ENCODE measurements at places on chromosomes 2 and 18.
A peak's percentile ranks its signal among the peaks of the same experiment; 100 is the strongest.

DNA sequence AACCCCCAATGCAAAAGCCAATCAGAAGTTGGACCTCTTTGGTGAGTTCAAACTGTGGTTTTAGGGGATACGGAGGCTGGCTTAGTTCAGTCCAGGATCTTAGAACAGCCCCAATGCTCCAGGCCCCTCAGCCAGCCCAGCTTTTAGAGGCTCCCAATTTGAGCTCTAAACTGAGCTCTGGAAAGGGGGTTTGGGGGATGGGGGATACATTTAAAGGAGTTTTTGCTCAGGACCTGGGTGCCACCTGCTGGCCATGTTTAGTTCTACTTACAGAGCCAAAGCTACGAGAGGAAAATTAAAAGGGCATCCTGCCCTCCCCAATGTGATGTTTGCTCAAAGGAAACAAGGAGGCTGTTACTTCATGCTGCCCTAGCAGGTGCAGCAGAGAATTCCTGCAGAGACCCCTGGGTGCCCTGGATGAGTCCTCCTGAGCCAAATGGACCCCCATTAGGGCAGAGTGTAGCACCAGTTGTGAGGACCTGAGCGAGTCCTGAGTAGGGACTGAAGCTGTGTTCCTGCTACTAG, 15.9 kb upstream of the TMEM214 start:
- DNase-seq, result peak; percentile 44

GRCh38 chr2:190528521-190529001, 6.0 kb downstream of the NEMP2 start:
- no peak for DNase-seq

DNA sequence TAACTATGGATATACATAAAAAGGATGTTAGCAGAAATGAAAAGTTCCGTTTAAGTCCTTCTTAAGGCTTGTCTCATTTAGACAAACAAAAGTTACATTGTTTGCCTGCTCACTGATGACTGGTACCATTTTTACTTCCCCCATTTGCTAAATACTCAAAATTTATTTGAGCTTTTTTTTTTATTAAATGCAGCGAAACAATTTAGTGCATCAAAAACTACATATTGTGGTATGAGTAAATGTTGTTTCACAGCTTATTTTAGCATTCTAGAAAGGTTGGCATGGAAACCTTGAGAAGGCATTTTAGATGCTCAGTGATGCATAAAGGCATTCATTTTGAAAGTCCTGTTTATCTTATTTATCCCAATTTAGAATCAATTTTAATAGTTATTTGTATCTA, 100.0 kb downstream of the MAP2 start:
- no peak for DNase-seq

DNA sequence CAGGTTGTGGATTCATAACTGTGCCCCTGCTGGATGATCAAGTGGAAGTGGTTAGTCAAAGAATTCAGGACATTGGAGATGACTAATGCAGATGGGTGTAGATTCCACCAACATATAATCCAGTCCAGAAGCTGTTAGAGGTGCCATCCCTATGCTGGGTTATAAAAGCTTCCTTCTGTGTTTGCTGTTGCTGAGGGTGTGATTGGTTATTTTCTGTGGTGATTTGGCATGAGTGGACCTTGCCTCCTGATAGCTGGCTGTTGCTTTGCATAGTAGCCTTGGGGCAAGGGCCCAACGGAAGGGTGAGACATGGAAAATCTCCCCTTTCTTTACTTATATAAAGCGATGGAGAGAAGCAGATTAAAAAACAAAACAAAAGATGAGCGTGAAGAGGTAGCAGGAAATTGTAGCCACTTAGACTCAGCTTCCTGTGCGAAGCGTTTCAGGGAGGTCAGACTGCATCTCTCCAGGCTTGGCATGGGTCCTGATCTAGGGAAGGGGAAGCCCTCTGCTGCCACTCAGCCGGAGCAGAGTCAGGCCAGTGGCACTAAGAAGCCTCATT, 190.4 kb downstream of the FMNL2 start:
- DNase-seq, result no peak

GRCh38 chr2:48122166-48122565, 215.9 kb upstream of the FBXO11 start:
- no peak for DNase-seq

GRCh38 chr2:199457147-199458008, at the start of gene SATB2:
SATB2 (minus strand) TSS chr2:199457939; CDS start chr2:199456037, 1,902 bp downstream.
- no peak for DNase-seq

GRCh38 chr2:9377461-9378097, 45.7 kb downstream of the ITGB1BP1 start:
- DNase-seq, result no peak

DNA sequence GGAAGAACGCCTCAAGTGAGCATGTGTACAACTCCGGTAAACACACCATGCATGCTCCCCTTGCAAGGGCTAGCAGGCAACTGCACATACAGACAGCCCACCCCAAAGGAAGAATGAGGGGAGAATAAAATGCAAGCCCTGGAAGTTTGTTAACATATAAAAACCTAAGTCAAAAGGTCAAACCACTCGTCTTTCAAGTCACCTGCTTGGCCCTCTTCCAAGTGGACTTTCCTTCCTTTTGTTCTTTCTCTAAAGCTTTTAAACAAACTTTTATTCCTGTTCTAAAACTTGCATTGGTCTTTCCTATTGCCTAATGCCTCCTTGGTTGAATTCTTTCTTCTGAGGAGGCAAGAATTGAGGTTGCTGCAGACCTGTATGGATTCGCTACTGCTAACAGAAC, 5.2 kb upstream of the RPIA start:
- DNase-seq, result no peak

DNA sequence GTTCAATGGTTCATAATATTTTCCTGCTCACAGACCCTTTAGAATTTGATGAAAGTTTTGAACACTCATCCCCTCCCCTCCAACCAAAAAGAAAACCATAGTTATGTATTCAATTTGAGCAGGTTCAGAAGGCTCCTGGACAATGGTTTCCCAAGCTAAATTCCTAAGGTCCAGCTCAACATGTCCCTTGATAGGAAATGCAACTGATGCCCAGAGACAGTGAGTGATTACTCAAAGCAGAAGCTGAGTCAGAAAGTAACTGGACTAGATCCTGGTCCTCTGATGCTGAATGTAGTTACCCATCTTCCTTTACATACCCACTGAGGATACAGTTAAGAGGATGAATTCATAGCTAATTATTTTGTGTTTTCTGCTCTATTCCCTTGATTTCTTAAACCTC, 218.9 kb upstream of the NCKAP5 start:
- no peak for DNase-seq

DNA sequence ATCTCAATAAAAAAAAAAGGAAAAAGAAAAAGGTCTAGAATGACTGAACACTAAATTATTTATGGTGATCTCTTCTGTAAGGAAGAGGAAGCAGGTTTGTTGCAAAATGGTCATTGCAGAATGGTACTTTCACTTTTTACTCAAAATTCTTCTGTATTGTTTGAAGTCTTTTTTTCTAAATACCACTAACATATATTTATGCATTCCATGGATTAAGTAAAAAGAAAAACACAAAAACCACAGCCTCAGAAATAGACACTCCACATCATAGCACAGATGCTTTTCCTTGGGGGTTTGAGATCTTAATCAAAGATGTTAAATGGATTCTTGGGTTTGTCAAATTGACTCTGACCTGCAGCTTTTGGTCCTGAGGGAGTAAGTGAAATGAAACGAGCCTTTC, 47.4 kb downstream of the RHOB start:
- no peak for DNase-seq

DNA sequence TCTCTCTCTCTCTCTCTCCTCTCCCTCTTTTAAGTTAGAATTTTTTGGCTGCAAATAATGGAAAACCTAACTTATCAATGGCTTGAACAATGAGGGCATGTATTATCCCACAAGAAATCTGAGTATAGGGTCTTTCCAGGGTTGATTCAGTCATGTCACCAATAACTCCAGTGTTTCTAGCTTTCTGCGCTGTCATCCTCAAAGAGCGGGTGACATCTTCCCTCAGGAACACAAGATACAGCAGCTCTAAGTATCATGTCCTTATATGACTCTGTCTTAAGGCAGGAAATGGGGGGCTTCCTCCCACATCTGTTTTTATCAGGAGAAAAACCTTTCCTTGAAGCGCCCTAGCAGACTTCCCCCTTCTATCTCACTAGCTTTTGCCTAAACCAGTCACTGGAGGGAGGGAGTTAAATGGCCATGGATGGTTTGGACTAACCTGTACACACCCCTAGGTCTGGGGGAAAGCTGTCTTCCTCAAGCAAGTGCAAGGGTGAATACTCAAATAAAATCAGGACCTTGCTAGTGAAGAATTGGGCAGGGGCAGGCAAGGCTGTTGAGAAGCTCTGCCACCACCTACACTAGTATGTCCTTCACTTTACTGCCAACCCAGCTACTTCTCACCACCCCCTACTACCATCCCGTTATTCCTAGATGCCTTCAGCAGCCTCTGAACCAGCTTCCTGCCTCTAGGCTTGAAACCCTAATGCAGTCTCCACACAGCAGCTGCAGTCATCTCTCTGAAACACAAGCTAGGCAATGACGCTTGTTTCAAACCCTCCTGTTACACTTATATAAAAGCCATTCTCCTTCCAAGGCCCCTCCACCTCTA, 7.5 kb upstream of the TUBA4A start:
- no peak for DNase-seq
